ENCODE measurements at places on chromosomes 16 and 17. TPM values are rescaled to one million over a fixed set of nuclear protein-coding genes. Genes with fewer than 3 reads are reported as not detected.

DNA sequence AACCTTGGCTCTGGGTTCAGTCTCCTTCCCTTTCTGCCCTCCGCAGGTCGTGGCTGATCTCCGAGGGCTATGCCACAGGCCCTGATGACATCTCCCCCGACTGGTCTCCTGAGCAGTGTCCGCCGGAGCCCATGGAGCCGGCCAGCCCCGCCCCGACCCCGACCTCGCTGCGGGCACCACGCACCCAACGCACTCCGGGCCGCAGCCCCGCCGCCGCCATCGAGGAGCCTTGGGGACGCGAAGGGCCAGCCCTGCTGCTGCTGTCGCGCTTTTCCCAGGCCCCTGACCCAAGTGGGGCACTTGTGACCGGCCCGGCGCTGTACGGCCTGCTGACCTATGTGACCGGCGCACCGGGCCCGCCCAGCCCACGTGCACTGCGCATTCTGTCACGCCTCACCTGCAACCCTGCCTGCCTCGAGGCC is 5.1 kb downstream of the ARMC5 start:
- DNase-seq: no peak

Gene PYCARD
- 55.4 TPM for total RNA-seq

Gene KRTAP3-1
- not detected for total RNA-seq

DNA sequence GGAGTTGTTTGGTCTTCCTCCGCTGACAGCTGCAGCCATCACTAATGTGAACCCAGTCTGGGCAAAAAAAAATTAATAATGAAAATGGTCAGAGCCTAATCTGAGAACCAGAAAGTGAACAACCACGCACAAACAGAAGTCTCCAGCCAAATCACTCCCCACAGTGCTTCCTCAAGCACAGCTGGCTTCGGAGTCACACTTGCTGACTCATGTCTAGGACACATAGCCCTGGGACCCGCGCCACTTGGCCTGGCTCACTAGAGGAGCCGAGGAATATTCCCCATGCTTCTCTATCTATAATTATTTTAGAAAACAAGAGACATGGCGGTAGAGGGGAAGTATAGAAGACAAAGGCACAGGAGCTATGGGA is 109.1 kb downstream of the ZFHX3 start:
- DNase-seq: no peak

GRCh38 chr16:1972490-1972877 is 631 bp downstream of the TBL3 start:
- DNase-seq: no peak

All from activated CD8-positive, alpha-beta memory T cell treated with anti-CD3 and anti-CD28 coated beads, Interleukin-2, amount 10 ng/mL, durations not matched to agents 7 days and 5 days (primary cell).